ENCODE measurements at places on chromosomes 1 and 21.
A peak's percentile ranks its signal among the peaks of the same experiment; 100 is the strongest.

DNA sequence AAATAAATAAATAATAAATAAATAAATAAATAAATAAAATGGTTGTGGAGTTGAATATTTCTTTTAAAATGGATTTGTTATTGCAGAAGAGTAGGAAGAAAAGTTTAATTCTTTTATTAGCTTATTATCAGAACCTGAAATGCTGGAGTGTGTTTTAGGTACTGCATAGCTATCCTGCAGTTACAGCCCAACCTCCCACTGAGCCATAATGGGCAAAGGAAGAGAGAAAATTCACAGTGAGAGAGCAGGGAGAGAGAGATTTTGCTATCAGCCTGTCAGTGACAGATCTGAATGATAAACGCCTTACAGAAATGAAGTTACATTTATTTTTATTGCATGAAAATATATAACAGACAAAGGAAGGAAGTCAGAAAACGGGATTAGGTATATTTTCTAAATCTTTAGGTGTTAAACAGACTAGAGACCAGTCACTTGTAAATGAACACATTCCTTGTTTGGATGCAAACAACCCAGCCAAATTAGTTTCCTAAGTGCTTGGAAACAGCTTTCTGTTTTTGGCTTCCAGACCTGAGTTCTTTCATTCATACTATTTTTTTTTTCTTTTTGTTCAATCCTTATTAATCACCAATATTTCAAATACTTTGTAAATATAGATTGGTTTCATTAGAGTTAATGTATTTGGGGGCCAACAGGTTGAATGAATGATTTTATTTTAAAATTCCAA, 425.3 kb downstream of the USP25 start:
- DNase-seq: no peak

GRCh38 chr1:6292102-6292501, 31.2 kb upstream of the GPR153 start:
- no peak for DNase-seq

GRCh38 chr1:54480525-54480848, 67.5 kb upstream of the ACOT11 start:
- no peak for DNase-seq

- no peak for DNase-seq
Observed at GRCh38 chr1:21369905-21370304, 70.0 kb upstream of the NBPF3 start.

DNA sequence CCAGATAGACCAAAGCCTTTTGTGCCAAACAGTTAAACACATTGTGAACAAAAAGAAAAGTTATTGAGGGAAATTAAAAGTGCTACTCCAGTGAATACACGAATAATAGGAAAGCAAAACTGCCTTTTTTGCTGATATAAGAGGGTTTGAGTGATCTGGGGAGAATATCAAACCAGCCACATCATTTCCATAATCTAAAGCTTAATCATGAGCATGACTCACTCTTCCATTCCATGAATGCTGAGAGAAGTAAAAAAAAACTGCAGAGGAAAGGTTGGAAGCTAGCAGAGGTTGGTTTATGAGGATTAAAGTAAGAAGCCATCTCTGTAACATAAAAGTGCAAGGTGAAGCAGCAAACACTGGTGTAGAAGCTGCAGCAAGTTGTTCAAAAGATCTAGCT, 350.6 kb upstream of the NCAM2 start:
- no peak for DNase-seq

DNA sequence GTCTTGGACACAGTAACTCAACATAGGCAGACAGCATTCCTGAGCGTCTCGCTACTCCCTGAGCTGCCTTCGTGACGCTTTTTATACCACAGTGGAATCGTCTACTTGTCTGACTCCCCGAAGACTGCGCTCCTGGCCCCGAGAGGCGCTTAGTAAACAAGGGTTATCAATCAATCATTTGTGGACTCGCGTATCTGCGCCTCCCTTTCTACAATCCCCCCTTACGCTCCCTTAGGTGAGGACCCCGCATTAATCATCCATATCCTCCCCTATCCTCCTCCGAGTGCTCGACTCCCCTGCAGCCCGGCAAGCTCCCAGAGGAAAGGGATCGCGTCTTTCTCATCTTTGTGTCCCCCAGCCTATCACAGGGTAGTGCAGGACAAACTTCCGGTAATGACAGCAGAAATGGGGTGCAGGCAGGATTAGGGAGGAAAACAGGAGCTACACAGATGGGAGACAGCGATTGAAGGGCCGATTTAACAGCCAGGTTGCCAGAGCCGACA, 522 bp downstream of the TMEM59 start:
- peak; percentile 88 for DNase-seq

GRCh38 chr1:53337499-53337898, 9.6 kb upstream of the LRP8 start:
- DNase-seq: no peak

GRCh38 chr1:40853113-40853884, 8.9 kb downstream of the CITED4 start:
- no peak for DNase-seq

DNA sequence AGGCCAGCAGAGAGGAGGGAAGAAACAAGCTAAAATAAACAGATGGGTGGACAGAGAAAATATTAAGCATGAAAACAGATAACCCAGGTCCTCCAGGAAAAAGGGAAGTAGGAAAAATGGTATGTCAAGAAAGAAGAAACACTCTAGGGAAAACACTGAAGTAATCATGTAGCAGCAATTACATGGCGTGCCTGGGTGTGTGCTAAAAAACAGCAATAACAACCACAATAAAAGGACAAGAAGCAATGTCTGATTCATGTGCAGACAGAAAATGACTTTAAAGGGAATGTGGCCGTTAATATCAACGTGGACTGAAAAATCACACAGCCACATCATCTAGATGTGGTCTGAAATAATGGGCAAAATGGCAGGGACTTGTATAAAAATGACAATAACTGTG, 369.7 kb downstream of the PTBP2 start:
- no peak for DNase-seq

DNA sequence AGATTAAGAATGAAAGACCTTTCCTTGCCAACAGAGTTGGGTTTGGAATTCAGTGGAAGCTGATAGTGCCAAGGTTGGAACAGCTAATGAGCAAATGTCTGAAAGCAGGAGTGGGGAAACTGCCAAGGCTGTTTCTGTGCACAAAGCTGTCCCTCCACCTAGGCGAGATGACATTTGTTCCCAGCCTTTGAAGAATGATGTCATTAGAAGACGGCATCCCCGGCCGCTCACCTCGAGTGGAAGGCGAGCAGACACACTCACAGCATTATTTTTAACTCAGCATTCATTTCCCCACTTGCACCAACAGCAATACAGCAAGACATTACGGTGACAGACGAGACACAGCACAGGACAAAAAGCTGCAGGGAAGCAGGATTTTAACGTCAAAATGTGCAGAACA, 463.9 kb downstream of the PCP4 start:
- no peak for DNase-seq

DNA sequence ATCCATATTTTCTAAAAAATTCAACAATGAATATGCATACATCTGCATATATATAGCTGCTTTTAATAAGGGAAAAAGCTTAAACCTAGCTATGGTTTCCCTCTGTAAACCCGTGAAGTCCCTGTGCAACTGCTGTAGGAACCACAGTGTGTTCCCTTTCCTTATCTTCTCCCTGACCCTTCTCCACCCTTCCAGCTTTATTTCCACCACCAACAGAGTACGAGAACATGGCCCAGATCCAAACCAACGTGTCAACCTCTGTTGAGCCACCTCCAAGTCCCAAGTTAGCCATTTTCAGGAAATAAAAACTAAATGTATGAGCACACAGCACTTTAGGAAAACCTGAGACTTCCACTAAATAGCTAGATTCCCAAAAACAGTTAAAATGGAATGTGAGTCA, 20.3 kb downstream of the SUSD4 start:
- DNase-seq: no peak

- no peak for DNase-seq
Observed at GRCh38 chr1:152034324-152034653, 2.5 kb downstream of the S100A11 start.

- peak; percentile 64 for DNase-seq
Observed at GRCh38 chr1:20640183-20640597, 6.9 kb downstream of the PINK1 start.

DNA sequence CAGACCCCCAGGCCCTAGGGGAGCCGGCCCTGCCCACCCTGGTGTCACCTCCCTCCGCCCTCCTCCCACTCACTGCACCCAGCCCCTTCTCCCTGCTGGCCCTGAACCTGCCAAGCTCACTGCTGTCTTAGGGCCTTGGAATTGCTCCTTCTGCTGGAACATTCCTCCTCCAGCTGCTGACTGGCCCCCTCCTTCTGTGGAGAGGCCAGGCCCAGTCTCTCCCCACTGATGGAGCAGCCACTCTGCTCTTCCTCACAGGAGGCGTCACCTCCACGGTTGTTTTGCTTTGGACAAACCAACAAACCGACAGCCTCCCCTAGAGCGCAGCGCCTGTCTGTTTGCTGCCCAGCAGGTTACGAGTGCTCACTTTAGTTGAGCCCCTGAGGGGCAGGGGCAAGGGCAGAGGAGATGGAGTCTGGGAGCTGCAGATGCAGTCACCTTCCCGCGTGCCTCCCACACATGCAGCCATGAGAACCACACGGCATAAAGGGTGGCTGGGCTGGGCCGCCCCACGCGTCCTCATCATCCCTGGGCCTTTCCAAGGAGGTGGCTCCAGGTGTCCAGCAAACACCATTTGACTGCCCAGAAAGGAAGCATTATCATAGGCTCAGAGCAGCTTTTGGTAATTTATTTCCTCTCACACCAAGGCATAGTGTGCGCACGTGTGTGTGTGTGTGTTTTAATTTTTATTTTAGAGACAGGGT, 9.4 kb downstream of the OXCT2 start:
- no peak for DNase-seq

DNA sequence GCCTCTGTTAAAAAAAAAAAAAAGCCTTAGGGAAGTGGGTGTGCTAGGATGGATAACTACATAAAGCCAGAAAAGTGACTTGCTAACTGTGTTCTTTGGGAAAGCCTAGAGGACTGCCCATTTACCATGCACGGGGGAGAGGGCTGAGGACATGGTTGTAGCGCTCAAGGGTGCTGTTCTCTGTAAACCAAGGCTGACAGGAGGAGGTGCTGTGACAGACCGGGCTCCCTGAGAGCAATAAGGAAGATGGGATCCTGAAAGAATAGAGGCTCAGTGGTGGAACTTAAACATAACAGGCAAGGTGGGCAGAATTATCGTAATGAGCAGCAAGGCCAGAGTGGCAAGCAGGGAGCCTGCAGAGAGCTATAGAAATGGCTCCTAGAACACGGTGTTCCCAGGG, 98.5 kb upstream of the DISP3 start:
- DNase-seq: no peak

DNA sequence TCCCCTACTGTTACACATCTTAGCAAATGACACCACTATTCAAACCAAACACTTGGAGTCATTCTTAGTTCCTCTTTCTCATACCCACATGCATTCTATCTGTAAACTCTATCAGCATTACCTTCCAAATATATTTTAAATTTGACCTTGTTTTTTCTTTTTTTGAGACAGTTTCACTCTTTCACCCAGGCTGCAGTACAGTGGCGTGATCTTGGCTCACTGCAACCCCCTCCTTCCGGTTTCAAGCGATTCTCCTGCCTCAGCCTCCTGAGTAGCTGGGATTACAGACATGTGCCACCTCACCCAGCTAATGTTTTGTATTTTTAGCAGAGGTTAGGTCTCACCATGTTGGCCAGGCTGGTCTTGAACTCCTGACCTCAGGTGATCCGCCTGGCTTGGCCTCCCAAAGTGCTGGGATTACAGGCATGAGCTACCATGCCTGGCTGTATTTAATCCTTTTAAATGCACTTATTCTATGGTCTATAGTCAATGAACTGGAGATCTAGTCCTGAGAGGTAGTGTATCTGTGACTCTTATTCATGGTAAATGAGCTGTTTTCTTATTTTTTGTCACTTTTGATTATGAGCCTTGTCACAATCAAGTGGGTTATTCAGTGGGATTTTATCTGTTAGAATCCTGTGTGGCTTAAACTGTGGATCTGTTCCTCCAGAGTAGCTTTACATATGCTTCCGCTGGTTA, 73.1 kb downstream of the GATAD2B start:
- no peak for DNase-seq

- DNase-seq: no peak
Observed at GRCh38 chr1:218353656-218354055, 8.5 kb downstream of the TGFB2 start.

DNA sequence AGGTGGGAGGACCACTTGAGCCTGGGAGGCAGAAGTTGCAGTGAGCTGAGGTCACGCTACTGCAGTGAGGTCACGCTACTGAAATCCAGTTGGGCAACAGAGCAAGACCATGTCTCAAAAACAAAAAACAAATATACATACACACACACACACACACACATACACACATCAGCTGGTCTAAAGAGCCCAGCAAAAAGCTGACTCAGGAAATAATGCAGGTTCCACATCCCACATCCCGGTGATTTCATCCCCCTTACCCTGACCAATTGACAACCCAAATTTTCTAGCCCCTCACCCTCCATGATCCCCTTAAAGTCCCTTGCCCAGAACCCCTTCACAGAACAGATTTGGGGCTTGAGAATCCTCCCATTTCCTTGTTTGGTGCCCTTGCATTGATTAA, 11.9 kb upstream of the CFHR4 start:
- no peak for DNase-seq

DNA sequence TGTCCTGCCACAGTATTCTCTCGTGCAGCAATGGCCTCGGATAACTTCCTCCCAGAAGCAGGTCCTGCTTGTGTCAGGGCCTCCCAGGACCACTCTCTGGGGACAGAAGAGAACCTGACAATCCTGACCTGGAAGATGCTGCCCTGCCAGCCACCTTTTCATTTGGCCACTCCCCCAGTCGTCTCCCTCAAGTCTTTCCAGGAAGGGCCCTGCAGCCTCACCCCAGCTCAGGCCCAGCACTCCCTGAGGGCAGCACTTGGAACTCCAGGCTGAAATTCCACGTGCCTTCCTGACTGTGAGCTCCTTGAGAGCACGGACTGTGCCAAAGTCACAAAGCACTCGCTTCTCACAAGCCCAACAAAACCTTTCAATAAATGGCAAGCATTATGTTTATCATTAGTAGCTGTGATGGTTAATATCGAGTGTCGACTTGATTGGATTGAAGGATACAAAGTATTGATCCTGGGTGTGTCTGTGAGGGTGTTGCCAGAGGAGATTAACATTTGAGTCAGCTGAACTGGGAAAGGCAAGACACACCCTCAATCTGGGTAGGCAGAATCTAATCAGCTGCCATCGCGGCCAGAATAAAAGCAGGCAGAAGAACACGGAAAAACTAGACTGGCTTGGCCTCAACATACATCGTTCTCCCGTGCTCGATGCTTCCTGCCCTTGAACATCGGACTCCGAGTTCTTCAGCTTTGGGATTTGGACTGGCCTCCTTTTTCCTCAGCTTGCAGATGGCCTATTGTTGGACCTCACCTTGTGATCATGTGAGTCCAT, 2.3 kb upstream of the CLEC20A start:
- DNase-seq: no peak

DNA sequence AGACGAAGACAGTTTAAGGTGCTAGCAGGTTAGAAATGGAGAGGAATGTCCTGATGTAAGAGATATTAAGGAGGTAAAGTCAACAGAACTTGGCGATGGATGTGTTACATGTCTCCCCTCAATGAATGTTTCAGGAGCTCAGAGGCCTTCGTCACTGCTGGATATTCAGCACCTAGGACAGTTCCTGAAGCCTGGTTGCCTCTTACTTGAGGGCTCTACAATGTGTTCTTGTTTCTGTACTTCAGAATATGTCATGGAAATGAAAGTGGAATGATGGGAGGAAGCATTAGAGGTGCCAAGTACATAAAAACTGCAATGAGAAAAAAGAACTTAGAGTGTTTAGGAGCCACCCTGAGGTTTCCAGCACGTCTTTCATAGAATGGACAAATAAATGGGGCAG, 17.7 kb downstream of the TNR start:
- peak; percentile 34 for DNase-seq

GRCh38 chr1:211411639-211412038, 80.3 kb downstream of the RD3 start:
- no peak for DNase-seq
